Stimulated activated CD4-positive, alpha-beta T cell treated with anti-CD3 and anti-CD28 coated beads, Interleukin-1b, Interleukin-23, amount 100 ng/mL, for 4 hours (primary cell): ENCODE measurements at places on chromosomes 2 and 18.

- no peak for DNase-seq
Observed at GRCh38 chr2:230060672-230061293, 7.9 kb downstream of the SLC16A14 start.

- DNase-seq = no peak
Observed at GRCh38 chr2:73260338-73260984, 23.8 kb downstream of the FBXO41 start.

GRCh38 chr2:29742656-29743055 lies 178.7 kb downstream of the ALK start:
- no peak for DNase-seq

DNA sequence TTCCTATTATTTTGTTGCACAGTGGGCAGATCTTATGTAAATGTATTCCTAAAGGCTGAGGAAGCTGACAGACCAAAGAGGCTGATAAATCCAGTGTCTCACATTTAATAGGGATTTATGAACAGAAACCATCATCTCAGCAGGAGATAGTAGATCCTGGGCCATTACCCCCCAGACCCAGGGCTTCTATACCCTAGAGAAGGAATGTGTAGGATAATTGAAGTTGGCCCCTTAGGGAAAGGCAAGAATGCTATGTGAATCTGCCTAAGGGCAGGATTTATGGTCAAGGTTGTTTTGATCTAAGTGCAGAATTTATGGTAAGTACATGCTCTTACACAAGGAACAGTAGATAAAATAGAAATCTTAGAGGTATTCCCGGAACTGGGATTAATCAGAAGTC lies 29.0 kb downstream of the RPL37A start:
- DNase-seq = no peak

- DNase-seq = no peak
Observed at GRCh38 chr2:3154700-3155099, 222.9 kb downstream of the EIPR1 start.

GRCh38 chr2:37631698-37632097 lies 39.7 kb downstream of the CDC42EP3 start:
- DNase-seq = no peak

- no peak for DNase-seq
Observed at GRCh38 chr18:74069178-74070050, 78.2 kb downstream of the FBXO15 start.

DNA sequence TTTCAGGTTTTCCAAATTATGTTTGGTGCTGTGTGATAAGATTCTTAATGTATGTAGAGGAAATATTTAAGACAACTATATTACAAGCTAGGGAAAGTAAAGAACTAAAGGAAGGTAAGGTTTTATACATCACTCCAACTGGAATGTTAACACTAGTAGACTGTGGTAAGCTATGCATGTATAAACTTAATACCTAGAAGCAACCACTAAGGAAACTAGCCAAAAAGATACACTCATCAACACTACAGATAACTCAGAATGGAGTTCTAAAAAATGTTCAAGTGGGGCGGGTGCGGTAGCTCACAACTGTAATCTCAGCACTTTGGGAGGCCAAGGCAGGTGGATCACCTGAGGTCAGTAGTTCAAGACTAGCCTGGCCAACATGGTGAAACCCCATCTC lies 37.8 kb upstream of the MALL start:
- DNase-seq = no peak

DNA sequence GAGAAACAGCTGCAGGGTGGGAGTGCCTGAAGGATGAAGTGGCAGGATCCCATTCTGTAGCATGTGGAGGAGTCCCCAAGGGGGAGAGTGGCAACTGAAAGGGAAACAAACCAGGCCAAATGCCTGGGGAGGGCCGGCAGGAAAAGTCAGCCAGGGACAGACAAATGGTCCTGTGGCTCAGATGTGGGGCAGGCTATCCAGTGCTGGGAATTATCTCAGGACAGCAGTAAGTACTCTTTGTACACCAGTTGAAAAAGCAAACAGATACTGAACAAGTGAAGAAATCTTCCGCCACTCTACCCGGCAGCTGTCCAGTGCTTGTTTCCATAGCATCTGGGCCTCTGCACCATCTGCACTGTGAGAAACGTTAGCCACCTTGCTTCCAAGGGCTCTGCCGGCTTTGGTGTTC lies 408.9 kb downstream of the LRATD1 start:
- DNase-seq = no peak

DNA sequence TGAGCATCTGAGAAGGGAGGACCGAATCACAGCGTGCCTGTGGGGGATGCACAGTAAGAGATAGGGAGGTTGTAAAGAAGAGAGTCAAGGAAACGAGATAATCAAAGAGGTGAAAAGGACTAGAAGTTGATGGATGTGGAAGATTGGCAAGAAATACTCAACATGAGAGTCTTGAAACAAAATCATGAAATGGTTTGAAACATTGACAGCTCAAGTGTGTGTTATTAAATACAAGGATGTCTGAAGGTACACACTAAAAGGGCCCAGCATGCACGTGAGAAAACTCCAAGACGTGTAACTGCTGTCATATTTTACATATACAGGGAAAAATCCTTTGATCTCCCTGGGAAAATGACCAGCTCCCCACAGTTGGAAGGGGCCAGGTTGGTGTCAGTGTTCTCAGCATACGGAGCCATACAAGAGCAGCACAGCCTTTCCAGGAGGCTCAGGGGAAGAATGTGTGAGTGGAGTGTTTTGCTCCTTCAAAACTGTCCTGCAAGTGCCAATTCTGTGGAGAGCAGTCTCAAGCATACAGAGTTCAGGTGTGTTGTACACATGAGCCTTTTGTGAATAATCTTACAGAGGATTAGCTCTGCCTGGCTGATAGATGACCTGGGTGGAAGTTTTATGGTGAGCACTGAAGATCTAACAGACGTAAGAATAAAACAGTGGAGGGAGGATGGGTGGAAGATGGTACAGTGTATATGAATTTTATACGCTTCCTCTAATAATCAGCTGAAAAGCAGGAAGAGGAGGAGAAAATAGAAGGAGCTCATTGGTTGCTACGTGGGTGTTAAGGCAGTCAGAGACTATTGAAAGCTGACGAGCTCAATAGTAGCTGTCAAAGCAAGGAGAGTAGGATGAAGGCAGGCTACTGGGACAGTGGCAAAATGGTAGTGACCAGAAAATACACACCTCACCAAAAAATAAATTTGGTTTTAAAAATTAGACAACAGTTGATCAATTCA lies 126.8 kb downstream of the ATP9B start:
- no peak for DNase-seq

- DNase-seq = no peak
Observed at GRCh38 chr2:139790807-139791752, 1010.9 kb upstream of the NXPH2 start.

DNA sequence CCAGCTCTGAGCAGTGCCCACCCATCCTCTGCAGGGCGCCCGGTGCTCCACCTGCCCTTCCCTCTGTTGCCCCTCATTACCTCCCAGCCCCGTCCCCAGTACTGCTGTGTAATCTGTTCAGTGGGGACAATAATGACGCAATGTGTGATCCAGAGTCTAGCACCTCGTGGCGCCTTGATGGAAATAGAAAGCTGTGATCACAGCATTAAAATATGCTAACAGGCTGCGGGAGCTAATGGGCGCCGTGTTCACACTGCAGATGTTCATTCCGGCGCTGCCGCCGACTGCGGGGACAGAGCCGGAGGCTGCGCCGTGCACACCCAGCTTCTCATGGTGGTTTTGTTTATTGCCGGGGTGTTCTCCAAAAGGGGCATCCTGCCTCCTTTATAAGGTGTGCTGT lies 235.2 kb downstream of the LDLRAD4 start:
- no peak for DNase-seq
